ENCODE measurements at places on chromosomes 3 and 15. TPM values are rescaled to one million over a fixed set of nuclear protein-coding genes. Genes with fewer than 3 reads are reported as not detected.

GRCh38 chr3:108388136-108389132 lies 92.1 kb downstream of the HHLA2 start:
- DNase-seq = no peak

GRCh38 chr3:48294611-48295263 lies 38.7 kb downstream of the SPINK8 start:
- no peak for DNase-seq

- DNase-seq = no peak
Measured at GRCh38 chr15:63860155-63860554, 26.4 kb upstream of the HERC1 start.

- no peak for DNase-seq
Measured at GRCh38 chr3:112908252-112908651, 61.6 kb upstream of the CD200R1L start.

DNA sequence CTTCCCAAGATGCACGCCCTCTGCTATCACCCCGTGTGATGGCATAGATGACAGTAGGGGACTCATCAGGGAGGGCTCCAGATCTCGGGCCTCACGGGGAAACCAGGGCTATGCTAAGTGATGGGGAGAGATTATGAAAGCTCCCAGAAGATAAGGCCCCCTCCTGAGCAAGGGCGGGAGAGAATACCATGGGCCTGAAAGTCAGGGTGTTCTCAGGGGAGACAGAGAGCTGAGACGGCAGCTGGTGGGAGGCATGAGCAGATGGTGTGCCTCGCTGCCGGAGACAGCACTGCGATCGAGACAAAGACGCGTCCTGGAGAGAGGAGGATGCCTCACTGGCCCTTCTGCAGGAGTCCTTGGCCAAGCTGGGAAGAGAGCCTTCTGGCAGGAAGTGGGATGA lies 106.5 kb upstream of the ADPGK start:
- no peak for DNase-seq

DNA sequence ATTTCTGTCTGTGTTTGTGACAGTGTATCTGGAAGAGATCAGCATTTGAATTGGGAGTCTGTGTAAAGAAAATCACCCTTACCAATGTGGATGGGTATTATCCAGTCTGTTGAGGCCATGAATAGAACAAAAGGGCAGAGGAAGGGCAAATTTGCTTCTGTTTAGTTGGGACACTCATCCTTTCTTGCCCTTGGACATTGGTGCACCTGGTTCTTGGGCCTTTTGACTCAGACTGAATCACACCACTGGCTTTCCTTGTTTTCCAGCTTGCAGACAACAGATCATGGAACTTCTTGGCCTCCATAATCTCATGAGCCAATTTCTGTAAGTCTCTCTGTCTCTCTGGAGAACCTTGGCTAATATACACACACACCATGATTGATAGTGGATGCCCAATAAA lies 164.4 kb upstream of the SGO1 start:
- DNase-seq = no peak

- peak; percentile 77 for DNase-seq
Measured at GRCh38 chr15:73328981-73329380, 39.8 kb downstream of the HCN4 start.

GRCh38 chr15:30990036-30990435 lies 1.4 kb downstream of the MTMR10 start:
- no peak for DNase-seq

- DNase-seq = no peak
Measured at GRCh38 chr3:50612234-50612882, 784 bp upstream of the CISH start.

DNA sequence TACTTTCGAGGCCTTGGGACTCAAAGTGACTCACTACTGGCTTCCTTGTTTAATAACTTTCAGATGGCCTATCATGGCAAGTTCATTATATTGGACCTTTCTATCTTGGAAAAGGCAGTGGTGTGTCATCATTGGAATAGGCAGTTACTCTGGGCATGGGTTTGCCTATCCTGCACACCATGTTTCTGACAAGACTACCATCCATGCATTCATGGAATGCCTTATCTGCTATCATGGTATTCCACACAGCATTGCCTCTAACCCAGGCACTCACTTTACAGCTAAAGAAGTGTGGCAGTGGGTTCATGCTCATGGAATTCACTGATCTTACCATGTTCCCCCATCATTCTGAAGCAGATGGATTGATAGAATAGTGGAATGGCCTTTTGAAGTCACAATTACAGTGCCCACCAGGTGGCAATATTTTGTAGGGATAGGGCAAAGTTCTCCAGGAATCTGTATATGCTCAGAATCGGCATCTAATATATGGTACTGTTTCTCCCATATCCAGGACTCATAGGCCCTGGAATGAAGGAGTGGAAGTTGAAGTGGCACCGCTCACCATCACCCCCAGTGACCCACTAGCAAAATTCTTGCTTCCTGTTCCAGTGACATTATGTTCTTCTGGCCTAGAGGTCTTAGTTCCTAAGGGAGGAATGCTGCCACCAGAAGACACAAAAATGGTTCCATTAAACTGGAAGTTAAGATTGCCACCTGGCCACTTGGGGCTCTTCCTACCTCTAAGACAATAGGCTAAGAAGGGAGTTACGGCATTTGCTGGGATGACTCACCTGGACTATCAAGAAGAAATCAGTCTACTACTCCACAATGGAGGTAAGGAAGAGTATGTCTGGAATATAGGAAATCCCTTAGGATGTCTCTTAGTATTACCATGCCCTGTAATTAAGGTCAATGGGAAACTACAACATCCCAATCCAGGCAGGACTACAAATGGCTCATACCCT lies 1161.4 kb downstream of the SI start:
- no peak for DNase-seq

DNA sequence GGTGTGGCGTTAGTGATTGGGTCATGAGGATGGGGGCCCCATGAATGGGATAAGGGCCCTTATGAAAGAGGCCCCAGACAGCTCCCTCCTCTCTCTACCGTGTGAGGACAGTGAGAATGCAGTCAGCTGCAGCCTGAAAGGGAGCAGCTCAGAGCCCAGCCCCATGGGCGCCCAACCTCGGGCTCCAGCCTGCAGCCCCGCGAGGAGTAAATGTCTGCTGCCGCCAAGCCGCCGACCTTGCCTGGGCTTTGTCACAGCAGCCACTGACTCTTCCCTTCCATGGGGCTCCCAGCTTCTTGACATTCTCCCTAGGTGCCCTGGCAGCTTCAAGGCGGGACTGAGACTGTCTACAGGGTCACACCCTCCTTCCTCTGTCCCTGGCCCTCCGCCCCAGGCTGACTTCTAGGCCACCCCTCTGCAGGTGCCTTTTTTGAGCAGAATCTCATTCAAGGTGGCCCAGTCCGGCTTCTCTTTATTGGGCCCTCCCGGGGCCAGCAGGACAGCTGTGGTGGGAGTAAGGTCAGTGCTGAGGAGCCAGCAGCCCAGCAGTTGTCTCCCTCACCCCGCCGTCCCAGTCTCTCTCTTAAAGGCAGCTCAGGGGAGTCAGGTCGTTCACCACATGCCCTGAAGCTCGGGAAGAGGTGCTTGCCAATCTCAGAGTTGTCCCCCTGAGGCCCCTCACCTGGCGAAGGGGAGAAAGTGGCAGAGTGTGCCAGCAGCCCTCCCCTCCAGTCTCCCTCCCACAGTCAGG lies 18.7 kb upstream of the PRR20G start:
- no peak for DNase-seq

- no peak for DNase-seq
Measured at GRCh38 chr3:178203650-178204049, 332.6 kb upstream of the KCNMB2 start.

- no peak for DNase-seq
Measured at GRCh38 chr3:97817965-97818364, 3.8 kb upstream of the CRYBG3 start.

GRCh38 chr15:73539212-73540128 lies 93.7 kb downstream of the NPTN start:
- peak; percentile 83 for DNase-seq

DNA sequence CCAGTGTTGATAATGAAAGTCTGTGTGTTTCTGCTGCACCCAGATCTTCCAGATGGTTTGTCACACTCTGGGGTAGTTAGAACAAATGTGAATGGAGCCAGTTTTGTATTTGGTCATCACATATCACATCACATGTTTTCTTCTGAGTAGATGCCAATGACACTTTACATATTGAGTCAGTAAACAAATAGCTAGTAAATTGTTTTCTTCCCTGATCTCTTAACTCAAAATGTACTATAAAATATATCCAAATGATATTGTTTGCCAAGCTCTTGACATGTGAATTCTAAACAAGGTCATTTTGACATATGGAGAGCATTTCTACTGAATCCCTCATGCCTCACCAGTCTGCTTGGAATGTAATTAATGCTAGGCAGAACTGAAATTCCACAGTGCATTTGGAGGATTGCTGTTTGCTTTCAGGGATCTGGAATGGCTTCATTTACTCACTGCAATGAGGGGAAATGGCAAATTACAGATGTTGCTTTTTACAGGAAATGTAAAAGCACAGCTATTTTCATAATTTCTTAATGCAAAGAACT lies 45.0 kb downstream of the PDHB start:
- no peak for DNase-seq

DNA sequence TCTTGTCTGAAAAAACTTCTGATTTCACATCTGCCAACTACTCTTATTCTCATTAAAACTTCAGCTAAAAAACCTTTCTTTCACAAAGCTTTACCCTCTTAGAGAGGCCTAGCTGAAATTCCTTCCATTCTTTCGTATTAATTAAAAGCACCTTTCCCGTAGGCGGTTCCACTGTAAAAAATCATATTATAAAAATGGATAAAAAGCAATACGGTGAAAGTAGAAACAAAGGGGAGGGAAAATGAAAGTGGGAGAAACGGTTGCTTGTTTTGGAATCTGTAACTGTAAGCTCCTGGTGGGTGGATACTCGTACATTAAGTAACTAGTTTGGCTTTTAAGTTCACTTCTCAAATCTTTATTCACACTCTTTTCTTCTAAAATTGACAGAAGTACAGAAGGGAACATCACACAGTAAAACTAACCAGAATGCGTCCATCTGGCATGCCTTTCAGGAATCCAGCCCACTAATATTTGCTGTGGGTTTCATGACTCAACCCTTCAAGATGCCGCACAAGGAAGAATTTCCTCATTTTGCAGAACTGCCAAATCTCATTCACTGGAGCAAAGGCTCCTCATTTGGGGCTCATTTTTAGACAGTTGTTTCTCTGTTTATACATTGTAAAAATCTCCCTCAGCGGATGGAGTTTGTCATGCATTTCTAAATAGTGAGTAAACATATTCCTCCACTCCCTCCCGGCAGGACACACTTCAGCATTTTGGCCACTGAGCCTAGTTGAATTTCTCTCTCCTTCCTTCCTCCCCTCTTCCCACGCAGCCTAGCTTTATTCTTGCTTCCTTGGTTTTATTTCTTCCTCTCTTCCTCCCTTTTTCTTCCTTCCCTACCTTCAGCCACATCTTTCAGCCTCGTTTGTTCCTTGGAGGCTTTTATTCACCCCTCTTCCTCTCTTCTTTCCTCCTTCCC lies 419.5 kb upstream of the NAALADL2 start:
- peak; percentile 4 for DNase-seq

- DNase-seq = no peak
Measured at GRCh38 chr15:94125156-94125555, 106.2 kb upstream of the MCTP2 start.

DNA sequence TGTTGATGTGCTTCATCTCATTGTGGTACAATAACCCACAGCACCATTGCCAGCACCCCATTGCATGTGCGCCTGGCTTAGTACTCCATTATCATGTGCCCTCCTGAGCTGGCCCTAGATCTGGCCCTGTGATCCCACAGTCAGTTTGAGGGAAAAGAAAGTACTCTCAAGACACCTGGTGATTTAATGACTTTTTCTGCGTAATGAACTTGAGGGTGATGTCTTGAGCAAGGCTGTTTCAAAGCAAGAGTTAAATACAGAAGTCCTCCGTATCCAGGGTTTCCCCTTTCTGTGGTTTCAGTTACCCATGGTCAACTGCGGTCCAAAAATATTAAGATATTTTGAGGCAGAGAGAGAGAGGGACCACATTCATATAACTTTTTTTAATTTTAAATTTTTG lies 16.3 kb downstream of the C3orf20 start:
- DNase-seq = no peak

GRCh38 chr3:132268956-132269355 lies 48.3 kb upstream of the ACP3 start:
- DNase-seq = peak; percentile 38

CFAP91 gene
- total RNA-seq = 24.2 TPM

MESP1 gene
- total RNA-seq = 1.9 TPM

HEG1 gene
- 266 TPM for total RNA-seq

CSPG4 gene
- 10.5 TPM for total RNA-seq

A4GNT gene
- not detected for total RNA-seq

DAPK2 gene
- 55.4 TPM for total RNA-seq

CLCN2 gene
- 6.0 TPM for total RNA-seq

ZMYND10 gene
- 4.9 TPM for total RNA-seq

HEMK1 gene
- 13.9 TPM for total RNA-seq

DENND6A gene
- total RNA-seq = 52.0 TPM

Data from thyroid gland (tissue), 4 donors.